ENCODE measurements at places on chromosomes 6 and 20. TPM values are rescaled to one million over a fixed set of nuclear protein-coding genes. Genes with fewer than 3 reads are reported as not detected.

DNA sequence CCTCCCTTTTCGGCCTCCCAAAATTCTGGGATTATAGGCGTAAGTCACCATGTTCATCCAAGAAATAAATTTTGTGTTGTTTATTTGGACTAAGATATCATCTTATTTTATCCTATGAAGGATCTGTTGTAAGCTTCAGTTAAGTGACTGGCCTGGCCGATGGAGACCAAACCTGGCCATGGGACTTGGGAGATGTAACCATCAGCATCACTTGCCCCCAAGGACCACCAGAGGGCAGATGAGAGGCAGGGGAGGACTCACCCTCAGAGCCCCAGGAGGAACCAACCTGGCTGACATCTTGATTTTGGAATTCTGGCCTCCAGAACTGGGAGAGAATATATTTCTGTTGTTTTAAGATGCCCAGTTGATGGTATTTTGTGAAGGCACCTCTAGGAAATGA, 266.7 kb downstream of the CDH26 start:
- no peak for DNase-seq

GRCh38 chr6:34684919-34685318, 11.6 kb downstream of the ILRUN start:
- DNase-seq = no peak

DNA sequence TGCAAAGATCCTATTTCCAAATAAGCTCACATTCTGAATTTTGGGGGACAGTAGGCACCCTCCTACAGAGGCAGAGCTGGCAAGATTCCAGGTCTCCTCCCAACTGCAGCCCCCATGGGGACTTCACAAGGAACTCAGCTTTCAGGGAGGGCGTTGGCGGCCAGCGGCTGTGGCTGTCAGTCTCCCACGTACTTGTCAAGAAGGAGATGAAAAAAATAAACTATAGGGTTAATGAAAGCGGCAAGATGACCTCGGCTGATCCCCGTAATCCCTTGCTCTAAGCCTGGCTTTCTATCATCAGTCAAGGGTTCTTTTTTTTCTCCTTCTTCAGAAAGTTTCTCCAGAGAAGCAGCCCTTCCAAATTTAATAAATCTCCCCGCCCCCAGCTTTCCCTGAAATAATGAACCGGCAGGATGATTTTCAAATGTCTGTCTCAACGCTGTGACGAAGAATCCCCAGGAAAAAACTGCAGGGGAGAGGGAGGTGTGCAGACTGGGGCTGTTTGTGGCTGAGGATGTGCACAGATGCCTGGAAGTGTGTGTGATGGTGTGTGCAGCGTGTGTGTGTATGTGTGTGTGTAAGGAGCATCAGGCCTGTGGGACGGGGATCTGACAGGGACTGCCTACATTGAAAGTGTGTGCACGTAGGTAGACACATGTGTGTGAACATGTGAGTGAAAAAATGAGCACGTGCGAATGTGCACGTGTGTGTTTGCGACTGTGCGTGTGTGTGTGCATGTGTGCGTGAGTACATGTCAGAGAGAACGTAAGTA, 78.7 kb downstream of the SLC2A10 start:
- no peak for DNase-seq

DNA sequence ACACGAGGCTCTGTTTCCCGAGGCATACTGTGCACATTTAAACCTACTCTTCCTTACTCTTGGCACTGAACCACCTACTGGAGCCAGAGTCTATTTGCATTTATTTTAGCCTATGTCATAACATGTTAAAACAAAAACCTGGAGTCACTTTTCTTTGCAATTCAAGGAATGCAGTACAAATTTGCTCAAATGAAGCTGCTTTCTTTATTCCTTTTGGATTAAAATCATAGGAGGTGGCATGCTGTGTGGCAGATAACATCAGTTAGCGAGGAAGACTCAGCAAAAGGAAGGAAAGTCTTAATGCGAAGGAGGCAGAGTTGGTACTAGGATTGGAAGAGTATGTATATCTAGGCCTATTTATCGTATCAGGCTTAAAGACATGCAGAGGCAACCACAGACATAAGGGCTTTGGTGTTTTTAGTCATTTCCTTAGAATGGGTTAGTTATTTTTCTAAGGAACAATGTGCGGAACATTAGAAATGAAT, 92.9 kb downstream of the SAMD3 start:
- no peak for DNase-seq

GRCh38 chr20:10453241-10453640, 18.1 kb downstream of the SLX4IP start:
- DNase-seq = peak; percentile 33

DNA sequence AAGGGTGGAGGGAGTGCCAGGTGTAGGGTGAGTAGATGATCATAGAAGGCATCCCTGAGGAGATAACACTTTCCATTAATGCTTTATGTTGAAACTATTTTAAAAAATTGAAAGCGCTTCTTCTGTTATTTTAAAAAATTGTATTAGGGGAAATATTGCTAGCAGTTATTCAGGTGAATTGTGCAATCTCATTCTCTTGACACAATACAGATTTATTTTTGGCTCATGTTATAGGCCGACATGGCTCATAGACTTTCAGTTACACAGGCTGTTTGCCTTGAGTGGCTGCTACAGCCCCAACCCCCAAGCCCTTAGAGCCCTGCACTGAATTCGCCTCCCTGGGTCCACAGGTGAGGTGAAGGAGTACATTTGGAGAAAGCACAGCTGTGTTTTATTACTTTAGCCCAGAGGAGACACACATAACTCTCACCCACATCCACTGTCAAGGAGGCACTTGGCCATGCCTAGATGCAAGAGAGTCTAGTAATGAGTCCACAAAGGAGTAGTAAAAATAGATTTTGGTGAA, 228.2 kb downstream of the RFPL4B start:
- no peak for DNase-seq

GRCh38 chr6:105900125-105900937, 185.8 kb upstream of the PRDM1 start:
- no peak for DNase-seq

Gene ENPP5
- total RNA-seq = 0.68 TPM

Gene TFAP2C
- not detected for total RNA-seq

Gene CALHM4
- total RNA-seq = not detected

Gene MICB
- 24.2 TPM for total RNA-seq

All from B cell (primary cell).